Stimulated activated naive B cell treated with anti-CD40 and anti-IgM and Interleukin-4, amounts not matched to agents 10 μg/mL and 1 μg/mL and 100 μg/mL, for 72 hours (primary cell): ENCODE measurements at places on chromosomes 3 and 15.

- H3K36me3 ChIP-seq, result peaks cover 9% of the 10 kb centered on the region
- H3K27me3 ChIP-seq, result no peaks in the 10 kb centered on the region
- H3K27ac ChIP-seq, result no peak overlapping the region
- H3K4me3 ChIP-seq, result no peak overlapping the region
- DNase-seq, result no peak
- H3K4me1 ChIP-seq, result peaks cover 44% of the 10 kb centered on the region
Measured at GRCh38 chr15:57111002-57111401, 192.6 kb downstream of the TCF12 start.

GRCh38 chr3:38978729-38979128 lies 73.0 kb downstream of the SCN11A start:
- H3K36me3 ChIP-seq, result peaks cover 3% of the 10 kb centered on the region
- H3K27ac ChIP-seq, result no peak overlapping the region
- H3K27me3 ChIP-seq, result peaks cover 21% of the 10 kb centered on the region

GRCh38 chr3:146974001-146974400 lies 368.9 kb upstream of the PLSCR5 start:
- H3K36me3 ChIP-seq, result no peaks in the 10 kb centered on the region
- DNase-seq, result no peak
- no peaks in the 10 kb centered on the region for H3K4me1 ChIP-seq
- no peak overlapping the region for H3K4me3 ChIP-seq
- no peaks in the 10 kb centered on the region for H3K27me3 ChIP-seq

DNA sequence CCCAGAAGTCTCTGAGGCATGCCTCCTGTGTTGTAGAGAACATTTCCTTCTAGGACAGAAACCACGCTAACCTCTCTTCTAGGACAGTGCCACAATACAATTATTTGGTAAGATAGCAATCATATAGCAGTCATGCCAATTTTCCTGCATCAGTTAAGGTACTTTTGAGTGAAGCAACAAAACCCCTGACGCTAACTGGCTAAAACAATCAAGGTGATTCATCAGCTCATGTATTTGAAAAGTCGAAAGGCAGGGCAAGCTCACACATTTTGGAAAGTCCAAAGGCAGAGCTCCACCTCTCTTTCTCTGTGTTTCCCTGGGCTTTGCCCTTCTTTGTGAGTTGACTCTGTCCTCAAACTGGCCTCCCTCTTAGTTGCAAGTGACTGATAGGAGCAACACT lies 10.1 kb downstream of the TERC start:
- no peaks in the 10 kb centered on the region for H3K36me3 ChIP-seq
- no peak overlapping the region for H3K4me3 ChIP-seq
- no peak overlapping the region for H3K27ac ChIP-seq
- H3K27me3 ChIP-seq, result peaks cover 21% of the 10 kb centered on the region
- peaks cover 3% of the 10 kb centered on the region for H3K4me1 ChIP-seq
- DNase-seq, result no peak

- no peaks in the 10 kb centered on the region for H3K27me3 ChIP-seq
- no peaks in the 10 kb centered on the region for H3K4me1 ChIP-seq
- H3K27ac ChIP-seq, result no peak overlapping the region
- no peak overlapping the region for H3K4me3 ChIP-seq
- DNase-seq, result no peak
Measured at GRCh38 chr3:133254151-133254550, 145.7 kb upstream of the BFSP2 start.

GRCh38 chr15:67790610-67791319 lies 34.5 kb upstream of the SKOR1 start:
- H3K27me3 ChIP-seq, result no peaks in the 10 kb centered on the region
- peaks cover 11% of the 10 kb centered on the region for H3K36me3 ChIP-seq
- H3K4me1 ChIP-seq, result peaks cover 10% of the 10 kb centered on the region
- H3K27ac ChIP-seq, result no peak overlapping the region

GRCh38 chr3:23136054-23136453 lies 67.1 kb upstream of the UBE2E2 start:
- no peaks in the 10 kb centered on the region for H3K36me3 ChIP-seq
- H3K4me3 ChIP-seq, result no peak overlapping the region
- no peak for DNase-seq
- H3K27ac ChIP-seq, result no peak overlapping the region
- peaks cover 11% of the 10 kb centered on the region for H3K4me1 ChIP-seq

GRCh38 chr3:44437800-44438199 lies 39.7 kb downstream of the ZNF445 start:
- H3K27me3 ChIP-seq, result no peaks in the 10 kb centered on the region
- peaks cover 9% of the 10 kb centered on the region for H3K36me3 ChIP-seq
- H3K4me1 ChIP-seq, result peaks cover 15% of the 10 kb centered on the region
- no peak for DNase-seq

DNA sequence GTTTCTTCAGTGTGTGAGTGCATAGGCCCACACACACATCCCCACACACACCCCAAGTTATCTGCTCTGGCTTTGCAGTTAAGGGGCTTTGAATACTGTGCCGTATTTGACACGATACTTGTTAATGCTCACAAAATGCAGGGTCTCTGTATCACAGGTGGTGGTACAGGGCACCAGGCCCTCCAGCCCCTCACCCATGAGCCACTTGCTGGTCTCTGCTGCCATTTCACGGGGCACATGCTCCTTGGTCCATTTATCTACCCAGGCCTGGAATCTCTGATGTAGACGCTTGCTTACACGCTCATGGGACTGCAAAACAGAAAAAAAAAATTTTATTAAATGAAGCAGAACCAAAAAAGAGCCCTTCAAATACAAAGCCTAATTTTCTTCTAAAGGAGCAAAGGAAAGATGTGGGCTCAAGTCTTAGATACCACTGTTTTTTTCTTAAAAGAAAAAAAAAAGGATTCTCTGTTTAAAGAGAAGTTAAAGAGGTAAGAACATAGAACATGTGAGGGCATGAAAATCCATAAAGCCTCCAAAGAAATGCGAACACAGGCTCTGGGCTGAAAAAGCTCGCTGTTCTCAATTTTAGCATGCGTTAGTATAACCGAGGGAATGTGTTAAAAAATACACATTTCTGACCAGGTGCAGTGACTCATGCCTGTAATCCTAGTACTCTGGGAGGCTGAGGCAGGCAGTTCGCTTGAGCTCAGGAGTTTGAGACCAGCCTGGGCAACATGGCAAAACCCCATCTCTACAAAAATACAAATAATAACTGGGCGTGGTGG lies 3.7 kb upstream of the MAN2C1 start:
- H3K4me3 ChIP-seq, result no peak overlapping the region
- DNase-seq, result no peak
- H3K27ac ChIP-seq, result no peak overlapping the region
- H3K27me3 ChIP-seq, result no peaks in the 10 kb centered on the region
- peaks cover 59% of the 10 kb centered on the region for H3K36me3 ChIP-seq

DNA sequence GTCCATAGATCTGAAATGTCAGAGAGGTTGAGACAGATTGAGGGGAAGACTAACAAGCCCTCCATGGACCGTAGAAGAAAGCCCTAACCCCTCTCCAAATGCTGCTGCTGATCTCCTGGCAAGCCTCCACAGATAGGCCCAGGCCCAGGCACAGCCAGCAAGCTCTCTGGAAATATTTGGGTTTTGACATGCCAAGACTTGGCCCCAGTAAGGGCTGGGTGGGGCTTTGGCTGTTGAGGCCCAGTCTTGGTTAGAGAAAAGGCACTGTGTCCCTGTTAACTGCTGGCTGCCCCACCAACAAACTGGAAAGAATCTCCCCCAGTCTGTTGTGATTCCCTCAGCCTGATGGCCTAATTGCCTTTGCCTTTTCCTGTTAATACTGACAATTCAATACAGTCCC lies 208.8 kb upstream of the CTDSPL start:
- DNase-seq, result no peak
- H3K27me3 ChIP-seq, result no peaks in the 10 kb centered on the region
- H3K27ac ChIP-seq, result no peak overlapping the region
- H3K36me3 ChIP-seq, result no peaks in the 10 kb centered on the region
- H3K4me1 ChIP-seq, result no peaks in the 10 kb centered on the region

DNA sequence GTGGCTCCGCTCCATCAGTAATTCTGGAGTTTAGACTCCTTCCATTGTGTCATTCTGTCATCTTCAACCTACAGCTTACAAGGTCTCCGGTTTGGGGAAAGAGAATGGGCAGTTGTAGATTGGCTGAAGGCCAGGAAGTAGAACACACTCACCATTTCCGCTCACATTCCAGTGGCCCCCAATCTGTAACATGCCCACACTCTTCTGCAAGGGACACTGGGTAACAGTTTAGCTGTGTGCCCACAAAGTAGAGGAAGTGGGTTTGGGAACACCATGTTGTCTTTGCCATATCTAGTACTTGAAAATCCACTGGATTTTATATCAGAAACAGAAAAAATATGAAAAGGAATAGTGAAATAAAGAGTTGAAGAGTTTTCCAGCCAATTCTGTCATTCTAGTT lies 153.5 kb downstream of the SV2B start:
- no peak overlapping the region for H3K4me3 ChIP-seq
- DNase-seq, result no peak
- no peaks in the 10 kb centered on the region for H3K4me1 ChIP-seq
- H3K27ac ChIP-seq, result no peak overlapping the region
- no peaks in the 10 kb centered on the region for H3K36me3 ChIP-seq
